Foreskin keratinocyte (primary cell): ENCODE measurements at places on chromosomes 5 and 9.

DNA sequence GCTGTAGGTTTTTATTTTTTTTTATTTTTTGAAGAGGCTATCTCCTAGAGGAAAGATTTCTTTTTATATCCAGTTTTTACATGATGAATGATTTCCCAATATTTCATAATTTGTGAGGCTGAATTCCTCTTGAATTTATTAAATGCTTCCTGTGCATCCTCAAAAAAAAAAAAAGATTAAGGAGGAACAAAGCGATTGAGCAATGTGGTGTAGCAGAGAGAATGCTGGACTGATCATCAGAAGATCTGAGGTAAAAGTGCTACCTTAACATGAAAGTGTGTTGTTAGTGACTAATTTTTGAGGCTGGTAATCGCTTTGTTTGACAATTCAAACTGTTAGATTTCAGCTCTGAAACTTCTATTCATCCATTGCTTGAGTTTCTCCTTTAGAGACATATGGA lies 125.1 kb downstream of the ESM1 start:
- DNase-seq: no peak

- DNase-seq: no peak
Measured at GRCh38 chr5:33721491-33722200, 170.1 kb downstream of the ADAMTS12 start.

DNA sequence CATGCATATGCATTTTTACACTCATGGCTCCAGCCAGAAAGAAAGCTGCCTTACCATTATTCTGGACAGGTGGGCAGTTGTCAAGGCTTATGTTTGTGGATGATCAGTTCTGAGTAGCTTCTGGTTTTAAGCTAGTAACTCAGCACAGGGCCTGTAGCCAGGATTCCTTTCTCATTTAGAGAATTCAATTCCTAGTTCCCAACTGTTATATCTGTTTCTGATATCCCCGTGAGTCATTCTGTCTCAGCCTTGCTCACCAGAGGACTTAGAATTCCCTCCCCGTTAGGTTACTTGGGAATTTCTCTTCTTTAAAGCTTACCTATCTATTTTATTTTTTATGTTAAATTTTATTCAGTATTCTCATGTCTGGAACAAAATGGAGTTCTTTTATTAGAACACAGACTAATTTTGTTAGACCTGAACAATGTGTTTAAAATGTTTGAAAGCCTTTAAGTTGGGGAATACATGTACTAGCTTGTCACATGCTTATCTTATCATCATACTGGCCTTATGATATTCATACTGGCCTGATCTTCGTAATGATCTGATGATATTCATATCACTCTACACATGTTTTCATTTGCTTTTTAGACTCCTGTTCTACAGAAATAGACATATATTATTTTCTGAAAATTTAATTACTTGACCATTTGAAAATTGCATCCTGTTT lies 47.1 kb downstream of the CAST start:
- DNase-seq: peak; percentile 73

- DNase-seq: no peak
Measured at GRCh38 chr9:111035543-111036428, 2.5 kb downstream of the LPAR1 start.

GRCh38 chr9:88589656-88590055 lies 54.7 kb downstream of the NXNL2 start:
- DNase-seq: no peak

DNA sequence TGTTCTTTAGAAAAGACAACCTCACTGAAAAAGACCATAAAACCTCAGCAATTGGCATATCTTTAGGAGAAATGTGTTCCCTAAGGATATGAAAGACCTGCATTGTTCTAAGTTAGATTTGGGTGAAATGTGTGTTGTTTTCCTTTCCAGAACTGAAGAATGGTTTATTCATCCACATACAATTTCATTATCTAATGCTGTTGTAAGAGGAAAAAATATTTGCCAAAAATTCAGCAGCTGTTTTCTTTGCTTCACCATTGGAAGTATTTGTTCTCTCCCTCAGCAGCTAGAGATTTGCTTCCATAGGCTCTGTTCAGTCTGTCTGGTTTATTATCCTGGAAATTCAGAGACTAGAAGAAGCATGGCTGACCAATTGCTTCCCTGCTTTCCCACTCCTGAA lies 150.9 kb downstream of the ISOC1 start:
- no peak for DNase-seq

GRCh38 chr5:149961957-149962409 lies 1.4 kb downstream of the SLC26A2 start:
- no peak for DNase-seq

DNA sequence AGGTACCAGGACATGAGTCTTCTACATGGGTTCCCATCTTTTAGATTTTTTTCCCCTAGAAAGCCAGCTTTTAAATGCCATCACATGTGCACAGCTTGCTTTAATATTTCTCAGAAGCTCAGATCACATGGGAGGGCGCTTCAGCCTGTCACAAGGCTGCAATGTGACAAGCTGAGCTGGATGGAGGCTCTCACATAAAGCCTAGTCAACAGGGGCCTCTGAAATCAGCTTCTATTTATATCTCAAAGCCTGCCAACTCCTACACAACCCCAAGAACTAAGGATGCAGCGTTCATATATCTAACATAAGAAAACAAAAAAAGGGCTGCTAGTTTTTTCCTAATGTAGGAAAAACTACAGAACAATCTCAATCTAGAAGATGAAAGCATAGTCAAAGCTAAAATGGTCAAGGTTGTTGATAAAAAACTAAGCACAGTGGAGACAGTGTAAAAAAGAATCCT lies 2.3 kb downstream of the ZFAND5 start:
- DNase-seq: no peak

- DNase-seq: no peak
Measured at GRCh38 chr5:4817767-4818166, 322.4 kb upstream of the ADAMTS16 start.

DNA sequence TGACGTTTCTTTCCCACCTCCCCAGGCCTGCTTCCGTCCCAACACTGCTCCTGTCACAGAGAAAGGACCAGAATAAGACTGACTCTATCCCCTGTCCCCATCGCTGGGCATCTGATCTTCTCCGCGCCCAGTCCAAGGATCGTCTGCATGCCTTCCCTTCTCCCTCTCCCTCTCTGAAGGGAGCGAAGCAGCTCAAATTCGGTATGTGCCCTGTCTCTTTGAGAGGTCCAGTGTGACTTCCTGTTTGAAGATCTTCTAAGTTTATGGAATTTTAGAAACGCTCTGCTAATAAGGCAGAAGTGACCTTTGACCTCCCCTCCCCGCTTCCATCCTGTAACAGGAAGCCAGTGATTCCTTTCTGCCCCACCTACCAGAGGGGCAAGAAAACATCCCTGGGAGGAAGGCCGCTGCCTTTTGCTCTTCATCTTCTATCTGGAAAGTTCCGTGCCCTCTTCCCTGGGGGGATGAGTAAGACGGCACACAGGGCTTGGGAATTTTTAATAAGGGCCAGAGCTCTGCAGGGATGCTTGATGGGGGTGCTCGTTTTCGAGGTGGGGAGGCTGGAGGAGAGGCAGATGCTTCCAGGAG lies 40.7 kb upstream of the RNU6ATAC start:
- DNase-seq: no peak

DNA sequence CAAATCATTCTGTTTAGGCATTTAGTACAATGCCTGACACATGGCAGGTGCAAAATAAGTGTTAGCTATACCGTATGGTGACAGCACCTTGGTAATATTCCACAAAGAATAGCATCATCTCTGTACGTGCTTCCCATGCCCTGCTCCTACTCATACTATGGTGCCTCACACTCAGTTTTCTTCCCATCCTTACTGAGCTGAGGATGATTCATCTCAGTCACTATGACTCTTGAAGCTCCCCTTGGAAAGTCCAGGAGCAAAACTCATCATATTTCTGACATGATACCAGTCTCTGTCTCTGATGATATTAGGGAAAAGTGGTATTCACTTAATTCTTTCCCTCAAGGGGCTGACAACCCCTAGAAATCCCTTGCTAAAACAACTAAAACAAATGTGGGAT lies 423.3 kb downstream of the EFNA5 start:
- peak; percentile 32 for DNase-seq

- no peak for DNase-seq
Measured at GRCh38 chr9:86668488-86668887, 278.8 kb downstream of the GAS1 start.

DNA sequence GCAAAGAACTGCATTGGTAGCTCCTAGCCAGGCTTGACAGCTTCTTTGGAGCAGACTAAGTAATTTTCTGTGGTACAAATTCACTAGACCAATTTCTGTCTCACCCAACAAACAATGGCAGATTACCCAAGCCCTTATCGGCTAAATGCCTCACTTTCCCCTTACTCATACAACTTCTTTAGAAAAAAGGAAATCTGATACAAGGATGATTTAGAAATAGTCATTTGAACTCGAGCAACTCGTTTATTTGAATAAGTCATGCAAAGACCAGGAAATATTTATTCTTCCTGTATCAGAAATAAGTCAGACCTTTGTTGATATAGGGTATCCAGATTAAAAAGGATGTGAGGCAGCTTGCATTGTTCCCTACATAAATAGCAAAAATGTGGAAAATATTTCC lies 170.4 kb upstream of the CDH6 start:
- no peak for DNase-seq

- no peak for DNase-seq
Measured at GRCh38 chr9:26773056-26773455, 119.5 kb downstream of the CAAP1 start.

GRCh38 chr5:14557203-14557770 lies 24.3 kb upstream of the OTULINL start:
- DNase-seq: no peak

DNA sequence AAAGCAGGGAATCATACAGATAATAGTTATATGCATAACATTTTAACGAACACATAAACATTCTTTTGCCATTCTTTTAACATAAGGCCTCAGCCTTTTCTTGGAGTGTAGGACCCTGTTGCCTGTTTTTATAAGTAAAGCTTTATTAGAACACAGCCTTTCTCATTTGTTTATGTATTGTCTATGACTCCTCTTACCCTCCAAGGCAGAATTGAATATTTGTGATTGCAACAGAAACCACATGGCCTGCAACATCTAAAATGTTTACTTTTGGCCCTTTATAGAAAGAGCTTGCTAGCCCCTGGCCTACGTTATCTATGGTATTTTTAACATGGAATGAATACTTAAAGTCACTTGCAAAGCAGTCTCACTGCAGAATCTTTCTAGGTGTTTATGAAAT lies 2.6 kb downstream of the SLC31A1 start:
- DNase-seq: no peak

DNA sequence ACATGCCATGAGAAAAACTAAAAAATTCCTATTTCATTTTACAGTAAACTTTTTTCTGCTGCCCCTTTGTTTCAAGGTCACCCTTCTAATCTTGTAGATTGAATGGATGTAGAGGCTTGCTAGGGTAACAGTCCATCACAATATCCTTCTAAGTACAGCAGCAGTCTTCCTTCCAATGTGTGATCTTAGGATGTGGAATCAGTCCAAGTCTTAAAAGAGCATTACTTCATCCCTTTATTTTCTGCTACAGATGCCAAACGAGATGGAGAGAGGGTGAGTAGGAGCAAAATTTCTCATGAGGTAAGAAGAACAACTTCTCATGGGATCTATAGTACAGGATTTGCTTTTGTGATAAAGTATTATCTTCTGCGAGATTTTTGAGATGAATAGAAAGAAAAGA lies 704 bp upstream of the IL33 start:
- no peak for DNase-seq

GRCh38 chr5:181063514-181063913 lies 23.4 kb downstream of the BTNL9 start:
- DNase-seq: no peak

GRCh38 chr5:124572971-124573370 lies 173.5 kb downstream of the ZNF608 start:
- no peak for DNase-seq

DNA sequence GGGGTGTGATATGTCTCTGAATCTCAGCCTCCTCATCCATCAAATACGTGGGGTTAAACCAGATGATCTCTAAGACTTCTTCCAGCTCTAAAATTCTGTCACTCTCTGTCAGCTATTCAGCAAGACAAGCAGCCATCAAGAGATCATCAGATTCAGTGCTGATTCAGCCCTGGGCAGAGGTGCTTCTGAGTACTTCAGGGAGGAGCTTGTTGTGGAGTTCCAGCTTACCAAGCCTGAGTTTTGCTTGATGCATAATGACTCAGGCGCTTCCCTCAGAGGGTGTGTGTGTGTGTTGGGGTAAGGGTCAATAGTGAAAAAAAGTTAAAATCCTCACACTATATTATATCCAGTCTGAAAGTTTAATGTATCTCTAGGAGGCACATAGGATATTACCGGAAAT lies 29.6 kb upstream of the TAF1L start:
- peak; percentile 29 for DNase-seq

DNA sequence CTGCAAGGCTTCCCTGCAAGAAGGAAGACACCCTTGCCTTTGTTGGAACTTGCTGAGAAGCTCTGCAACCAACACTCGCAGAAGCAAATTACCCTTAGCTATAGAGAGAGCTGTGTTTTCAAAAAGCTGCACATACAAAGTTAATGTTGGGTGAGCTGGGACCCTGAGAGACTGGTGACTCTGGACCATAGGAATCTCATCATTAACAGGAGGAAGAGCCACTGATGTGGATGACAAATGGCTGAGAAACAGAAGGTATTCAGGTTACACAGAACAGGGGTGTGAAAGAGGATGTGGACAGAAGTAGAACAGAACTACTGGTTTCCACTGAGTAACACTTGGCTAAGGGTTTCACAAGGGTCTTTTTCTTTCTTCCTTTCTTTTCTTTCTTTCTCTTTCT lies 493.5 kb downstream of the IRX1 start:
- DNase-seq: peak; percentile 43
